ENCODE measurements at places on chromosomes 7 and 10.

GRCh38 chr7:68524126-68524525 lies 1074.1 kb upstream of the AUTS2 start:
- no peak for DNase-seq

DNA sequence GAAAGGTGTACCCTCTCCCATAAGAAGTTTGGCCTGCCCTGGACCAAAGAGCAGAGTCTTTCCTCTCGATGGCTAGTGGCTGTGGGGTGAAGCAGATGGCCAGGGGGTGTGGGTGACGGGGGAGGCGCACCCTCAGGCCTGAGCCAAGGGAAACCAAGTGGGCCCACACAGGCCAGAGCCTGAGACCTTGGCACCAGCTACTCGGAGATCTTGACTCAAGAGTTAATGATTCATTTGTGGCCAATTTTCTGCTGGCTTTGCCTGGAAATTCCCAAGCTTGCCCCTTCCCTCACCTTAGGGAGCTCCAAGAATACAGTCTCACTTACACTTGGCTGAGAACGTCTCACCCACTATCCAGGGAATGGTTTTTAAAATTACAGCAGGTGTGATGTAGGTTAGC lies 42.7 kb downstream of the ZMIZ1 start:
- no peak for DNase-seq

DNA sequence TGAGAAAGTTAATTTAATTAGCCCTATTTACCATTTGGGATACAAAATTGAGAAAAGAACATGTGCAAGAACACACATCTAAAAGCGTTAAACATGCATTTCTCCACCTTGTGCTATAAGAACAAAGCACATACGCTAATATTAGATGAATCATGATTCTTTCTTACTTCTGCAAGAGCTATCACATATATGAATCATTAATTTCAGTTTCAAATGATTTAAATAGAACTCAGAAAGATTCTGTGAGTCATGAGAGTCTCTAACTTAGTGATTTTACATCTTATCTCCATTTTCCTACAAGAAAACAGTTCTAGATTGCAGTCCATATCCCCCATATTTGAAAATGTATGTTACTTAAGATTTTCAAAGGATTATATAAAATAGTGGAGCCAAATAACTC lies 173.9 kb downstream of the RNLS start:
- no peak for DNase-seq

GRCh38 chr10:78577712-78578111 lies 491.1 kb upstream of the ZMIZ1 start:
- peak; percentile 21 for DNase-seq

GRCh38 chr7:138092486-138093028 lies 16.3 kb downstream of the AKR1D1 start:
- no peak for DNase-seq

DNA sequence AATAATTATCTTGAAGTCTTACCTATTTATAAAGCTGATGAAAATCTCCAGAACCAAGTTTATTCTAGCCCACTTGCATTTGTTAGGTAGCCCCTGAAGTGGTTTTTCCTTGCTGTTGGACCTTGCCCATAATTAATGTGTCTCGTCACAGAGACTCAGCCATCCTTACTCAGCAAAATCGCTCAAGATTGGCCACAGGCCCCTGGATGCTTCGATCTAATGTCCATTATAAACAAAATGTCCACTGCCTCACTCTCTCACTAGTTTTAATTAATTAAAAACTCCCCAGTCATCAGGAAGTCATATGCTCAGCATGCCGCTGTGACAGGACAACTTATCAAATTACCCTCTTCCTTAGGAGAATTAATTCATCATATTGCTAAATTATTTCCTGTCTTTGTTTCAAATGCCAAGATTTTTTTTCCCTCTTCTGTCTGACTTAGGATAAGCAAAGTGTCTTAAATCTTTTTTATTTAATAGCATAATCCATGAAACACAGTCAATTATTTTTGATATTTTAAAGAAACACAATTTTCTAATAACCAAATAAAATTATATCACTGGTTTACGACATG lies 126.8 kb upstream of the PCLO start:
- DNase-seq = no peak

GRCh38 chr10:23111517-23112286 lies 16.3 kb downstream of the MSRB2 start:
- DNase-seq = no peak

GRCh38 chr10:1198453-1199344 lies 142.5 kb downstream of the WDR37 start:
- DNase-seq = no peak

GRCh38 chr7:16619979-16620408 lies 25.6 kb downstream of the ANKMY2 start:
- DNase-seq = no peak

- no peak for DNase-seq
Measured at GRCh38 chr10:132685921-132686680, 99.8 kb downstream of the NKX6-2 start.

DNA sequence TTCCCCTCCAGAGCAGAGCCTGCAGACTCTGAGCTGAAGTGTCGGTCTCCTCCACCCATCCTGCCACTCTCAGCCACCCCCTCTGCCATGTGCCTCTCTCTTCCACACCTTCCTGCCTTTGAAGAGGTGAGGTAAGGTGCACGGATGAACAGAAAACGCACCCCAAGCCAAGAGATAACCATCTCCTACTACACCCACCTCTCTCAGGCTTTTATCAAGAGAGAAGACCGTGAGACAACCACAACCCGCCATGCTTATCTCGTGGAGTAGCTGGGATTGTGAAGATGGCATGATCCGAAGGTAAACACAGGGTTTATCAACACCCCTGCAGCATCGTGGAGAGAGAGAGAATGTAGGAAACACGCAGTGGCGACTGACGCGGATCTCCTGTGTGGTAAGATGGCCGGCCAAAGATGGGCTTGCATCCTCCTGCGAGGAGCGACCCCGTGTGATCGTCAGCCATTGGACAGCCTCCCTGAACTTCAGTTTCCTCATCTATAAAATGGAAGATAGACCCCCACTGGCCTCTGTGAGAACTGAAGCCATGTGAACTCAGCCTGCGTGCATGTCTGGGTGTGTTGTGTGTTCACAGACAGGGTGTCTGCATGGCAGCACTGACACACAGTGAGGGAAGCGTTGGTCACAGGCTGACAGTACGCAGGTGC lies 219.0 kb downstream of the DIP2C start:
- no peak for DNase-seq

All from hematopoietic multipotent progenitor cell treated with erythropoietin and hydrocortisone succinate and interleukin-3 and kit ligand, for 6 days (in vitro differentiated cells).